Heart right ventricle (tissue), 16 donors: ENCODE measurements at places on chromosomes 5 and 9.
A peak's percentile ranks its signal among the peaks of the same experiment; 100 is the strongest.

- H3K27me3 ChIP-seq = no peaks in the 10 kb centered on the region
- H3K4me1 ChIP-seq = peaks cover 74% of the 10 kb centered on the region
- H3K36me3 ChIP-seq = no peaks in the 10 kb centered on the region
- DNase-seq = peak; percentile 38
- no peak overlapping the region for H3K4me3 ChIP-seq
Measured at GRCh38 chr5:154368041-154368800, 77.6 kb upstream of the SAP30L start.

- H3K27me3 ChIP-seq = no peaks in the 10 kb centered on the region
- H3K36me3 ChIP-seq = no peaks in the 10 kb centered on the region
- peak overlapping the region; percentile 41 for H3K27ac ChIP-seq
- no peak for DNase-seq
- H3K4me1 ChIP-seq = peaks cover 6% of the 10 kb centered on the region
Measured at GRCh38 chr5:171595801-171596231, 176.4 kb downstream of the FGF18 start.

- no peak for DNase-seq
- H3K27ac ChIP-seq = no peak overlapping the region
- no peaks in the 10 kb centered on the region for H3K27me3 ChIP-seq
- no peak overlapping the region for H3K4me3 ChIP-seq
Measured at GRCh38 chr5:169083394-169084018, 217.4 kb downstream of the SLIT3 start.

DNA sequence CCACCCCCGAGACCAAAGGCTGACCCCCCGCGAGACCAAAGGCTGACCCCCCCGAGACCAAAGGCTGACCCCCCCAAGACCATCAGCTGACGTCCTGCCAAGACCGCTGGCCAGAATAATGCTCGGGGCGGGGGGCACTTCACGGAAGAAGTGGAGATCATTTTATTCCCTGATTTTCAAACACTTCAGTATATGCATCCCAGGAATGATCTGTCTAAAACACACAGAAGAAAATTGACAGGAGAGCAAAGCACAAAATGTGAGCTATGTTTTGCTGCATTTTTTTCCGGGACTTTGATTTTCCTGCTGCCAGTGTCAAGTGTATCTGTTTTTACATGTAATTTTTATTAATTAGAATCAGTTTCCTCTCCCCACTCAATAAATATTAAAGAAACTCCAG, 67.1 kb downstream of the ADAMTS2 start:
- no peaks in the 10 kb centered on the region for H3K27me3 ChIP-seq
- no peaks in the 10 kb centered on the region for H3K36me3 ChIP-seq
- H3K27ac ChIP-seq = no peak overlapping the region
- H3K4me3 ChIP-seq = no peak overlapping the region

- H3K27ac ChIP-seq = no peak overlapping the region
- no peaks in the 10 kb centered on the region for H3K27me3 ChIP-seq
- no peak overlapping the region for H3K4me3 ChIP-seq
- no peaks in the 10 kb centered on the region for H3K4me1 ChIP-seq
- DNase-seq = no peak
Measured at GRCh38 chr5:5025774-5026408, 114.2 kb upstream of the ADAMTS16 start.

- no peak overlapping the region for H3K27ac ChIP-seq
- no peak for DNase-seq
- H3K36me3 ChIP-seq = no peaks in the 10 kb centered on the region
- H3K4me1 ChIP-seq = no peaks in the 10 kb centered on the region
- H3K4me3 ChIP-seq = no peak overlapping the region
Measured at GRCh38 chr5:96155147-96155546, 193.5 kb upstream of the ELL2 start.

- H3K27ac ChIP-seq = peak overlapping the region; percentile 2
- peaks cover 37% of the 10 kb centered on the region for H3K27me3 ChIP-seq
- DNase-seq = peak; percentile 37
- H3K36me3 ChIP-seq = no peaks in the 10 kb centered on the region
- peaks cover 13% of the 10 kb centered on the region for H3K4me1 ChIP-seq
- peak overlapping the region; percentile 30 for H3K4me3 ChIP-seq
Measured at GRCh38 chr5:138241688-138242571, 28.8 kb upstream of the CDC23 start.

- DNase-seq = no peak
- H3K36me3 ChIP-seq = no peaks in the 10 kb centered on the region
- H3K27ac ChIP-seq = no peak overlapping the region
- no peaks in the 10 kb centered on the region for H3K4me1 ChIP-seq
Measured at GRCh38 chr5:71816307-71816706, 97.2 kb downstream of the CARTPT start.

DNA sequence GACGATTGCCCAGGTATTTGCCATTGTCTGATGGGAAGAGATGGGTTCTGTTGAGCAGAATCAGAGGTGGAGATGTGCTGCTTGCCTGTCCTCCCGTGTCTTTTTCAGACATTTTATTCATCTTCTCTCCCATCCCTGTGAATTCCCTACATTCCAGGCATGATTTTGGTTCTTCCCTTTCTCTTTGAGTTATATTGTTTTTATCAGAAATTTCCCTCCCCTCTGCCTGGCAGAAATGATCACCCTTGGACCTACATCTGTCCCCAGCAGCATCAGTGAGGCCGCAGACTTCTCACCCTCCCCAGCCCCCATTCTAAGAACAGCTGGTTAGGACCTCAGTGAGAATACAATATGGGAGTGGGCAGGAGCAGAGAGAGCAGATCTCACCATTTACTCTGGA, 640.2 kb downstream of the CCDC171 start:
- H3K4me3 ChIP-seq = no peak overlapping the region
- H3K27ac ChIP-seq = no peak overlapping the region

GRCh38 chr5:81081461-81081835, 121.3 kb downstream of the RASGRF2 start:
- no peaks in the 10 kb centered on the region for H3K27me3 ChIP-seq
- peak overlapping the region; percentile 30 for H3K27ac ChIP-seq
- H3K4me3 ChIP-seq = no peak overlapping the region
- peak; percentile 18 for DNase-seq
- H3K4me1 ChIP-seq = peaks cover 10% of the 10 kb centered on the region

GRCh38 chr9:76729116-76729515, 35.1 kb upstream of the PCA3 start:
- no peak for DNase-seq
- H3K27ac ChIP-seq = no peak overlapping the region
- H3K4me1 ChIP-seq = no peaks in the 10 kb centered on the region
- no peaks in the 10 kb centered on the region for H3K36me3 ChIP-seq
- no peaks in the 10 kb centered on the region for H3K27me3 ChIP-seq

DNA sequence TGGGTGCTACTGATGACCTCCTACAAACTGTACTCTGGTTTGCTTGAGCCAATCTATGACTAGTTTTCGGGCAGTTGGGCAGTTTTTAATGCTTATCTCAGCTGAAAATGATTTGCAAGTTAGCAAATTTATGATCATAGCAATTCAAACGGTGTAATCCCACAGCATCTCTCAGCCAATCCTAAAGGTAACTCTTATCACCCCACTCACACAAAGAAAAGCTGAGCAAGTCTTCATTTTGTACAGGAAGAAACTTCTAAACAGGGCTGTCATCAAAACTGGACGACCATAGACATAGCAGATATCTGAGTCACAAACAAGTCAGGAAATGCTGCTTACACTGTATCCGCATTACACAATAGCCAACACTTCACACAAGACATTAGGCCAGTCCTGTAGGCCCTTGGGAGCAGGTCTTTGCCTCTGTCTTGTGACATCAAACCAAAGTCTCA, 2.6 kb upstream of the ENC1 start:
- DNase-seq = peak; percentile 32
- H3K27ac ChIP-seq = peak overlapping the region; percentile 4
- no peak overlapping the region for H3K4me3 ChIP-seq
- H3K36me3 ChIP-seq = no peaks in the 10 kb centered on the region
- no peaks in the 10 kb centered on the region for H3K27me3 ChIP-seq

DNA sequence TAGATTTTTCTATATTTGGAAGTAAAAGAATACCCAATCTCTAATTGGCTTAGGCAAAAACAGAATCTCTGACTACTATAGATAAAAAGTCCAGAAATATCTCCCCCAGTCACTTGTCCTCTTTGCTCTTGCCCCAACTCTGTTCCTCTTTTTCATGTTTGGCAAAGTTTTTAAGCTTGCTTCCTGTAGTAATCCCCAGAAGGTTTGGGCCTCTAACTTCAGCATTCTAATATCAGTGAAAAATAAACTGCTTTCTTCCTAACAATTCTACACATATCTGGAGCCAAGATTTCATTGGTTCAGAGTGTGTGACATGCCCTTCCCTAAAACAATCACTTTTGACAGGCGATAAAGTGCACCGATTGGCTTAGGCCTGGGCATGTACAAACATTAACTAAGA, 1680.3 kb downstream of the MAT2B start:
- H3K27me3 ChIP-seq = no peaks in the 10 kb centered on the region
- H3K27ac ChIP-seq = no peak overlapping the region
- H3K4me3 ChIP-seq = no peak overlapping the region
- H3K36me3 ChIP-seq = no peaks in the 10 kb centered on the region
- no peak for DNase-seq
- no peaks in the 10 kb centered on the region for H3K4me1 ChIP-seq

DNA sequence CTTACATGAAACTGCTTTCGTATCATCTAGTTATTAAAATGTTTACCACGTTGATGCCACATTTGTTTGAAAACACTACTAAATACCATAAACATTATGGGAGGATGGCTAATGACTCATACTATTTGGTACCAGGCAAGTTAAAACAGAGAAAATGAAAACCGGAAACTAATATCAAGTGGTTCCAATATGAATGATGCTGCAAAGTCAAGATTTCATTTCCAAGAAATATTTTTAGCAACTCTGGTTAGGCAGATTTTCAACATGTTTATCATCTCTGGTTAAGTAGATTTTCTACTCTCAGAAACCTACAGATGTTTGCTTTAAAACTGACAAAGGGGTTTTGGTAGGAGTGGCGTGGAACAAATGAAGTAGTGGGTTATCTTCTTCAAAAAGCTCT, 4.9 kb upstream of the F2R start:
- peaks cover 9% of the 10 kb centered on the region for H3K4me1 ChIP-seq
- H3K27me3 ChIP-seq = peaks cover 11% of the 10 kb centered on the region
- DNase-seq = no peak
- no peaks in the 10 kb centered on the region for H3K36me3 ChIP-seq

GRCh38 chr5:37851305-37851704, 11.5 kb upstream of the GDNF start:
- H3K4me1 ChIP-seq = no peaks in the 10 kb centered on the region
- H3K27me3 ChIP-seq = no peaks in the 10 kb centered on the region
- H3K4me3 ChIP-seq = no peak overlapping the region
- H3K27ac ChIP-seq = no peak overlapping the region
- DNase-seq = no peak

GRCh38 chr5:136174021-136174659, 18.8 kb downstream of the SMIM32 start:
- no peak for DNase-seq
- H3K27ac ChIP-seq = no peak overlapping the region
- H3K27me3 ChIP-seq = no peaks in the 10 kb centered on the region
- H3K4me3 ChIP-seq = no peak overlapping the region

- peaks cover 19% of the 10 kb centered on the region for H3K4me1 ChIP-seq
- no peak overlapping the region for H3K4me3 ChIP-seq
- H3K36me3 ChIP-seq = no peaks in the 10 kb centered on the region
- H3K27ac ChIP-seq = no peak overlapping the region
Measured at GRCh38 chr5:61277781-61278180, 54.3 kb upstream of the ZSWIM6 start.

GRCh38 chr5:158888206-158888605, 211.5 kb downstream of the EBF1 start:
- H3K4me1 ChIP-seq = peaks cover 26% of the 10 kb centered on the region
- no peaks in the 10 kb centered on the region for H3K36me3 ChIP-seq
- DNase-seq = no peak
- H3K27me3 ChIP-seq = no peaks in the 10 kb centered on the region
- H3K27ac ChIP-seq = no peak overlapping the region

DNA sequence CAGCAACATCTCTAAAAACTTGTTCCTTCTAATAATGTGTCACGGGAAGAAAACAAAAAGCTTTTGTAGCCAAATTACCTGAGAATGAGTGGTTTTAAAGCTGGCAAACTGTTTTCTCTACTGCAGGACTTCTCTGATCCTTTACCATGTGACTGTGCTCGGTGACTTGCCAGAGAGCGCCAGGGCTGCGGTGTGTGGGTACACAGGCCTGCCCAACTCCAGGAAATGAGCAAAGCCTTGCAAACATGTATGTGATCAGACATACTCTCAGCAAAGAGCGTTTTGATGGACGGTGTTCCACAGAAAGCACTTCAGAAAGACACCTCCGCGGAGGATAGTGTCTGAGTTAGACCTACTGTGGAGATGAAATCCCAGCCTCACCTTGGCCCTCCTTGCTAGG, 157.3 kb downstream of the SPOCK1 start:
- H3K27ac ChIP-seq = no peak overlapping the region
- DNase-seq = no peak
- no peak overlapping the region for H3K4me3 ChIP-seq
- no peaks in the 10 kb centered on the region for H3K27me3 ChIP-seq
- H3K4me1 ChIP-seq = peaks cover 11% of the 10 kb centered on the region

- peaks cover 4% of the 10 kb centered on the region for H3K4me1 ChIP-seq
- no peaks in the 10 kb centered on the region for H3K27me3 ChIP-seq
- H3K4me3 ChIP-seq = no peak overlapping the region
- H3K36me3 ChIP-seq = no peaks in the 10 kb centered on the region
- H3K27ac ChIP-seq = no peak overlapping the region
Measured at GRCh38 chr9:113636693-113637092, 173.2 kb downstream of the RGS3 start.

- H3K27ac ChIP-seq = no peak overlapping the region
- no peaks in the 10 kb centered on the region for H3K27me3 ChIP-seq
- no peaks in the 10 kb centered on the region for H3K4me1 ChIP-seq
- no peaks in the 10 kb centered on the region for H3K36me3 ChIP-seq
- DNase-seq = no peak
Measured at GRCh38 chr5:146667633-146668272, 151.8 kb upstream of the GPR151 start.

GRCh38 chr5:77266291-77266690, 55.8 kb downstream of the PDE8B start:
- no peak overlapping the region for H3K4me3 ChIP-seq
- DNase-seq = no peak
- H3K4me1 ChIP-seq = no peaks in the 10 kb centered on the region
- no peaks in the 10 kb centered on the region for H3K27me3 ChIP-seq

GRCh38 chr9:23746317-23746716, 79.7 kb downstream of the ELAVL2 start:
- no peaks in the 10 kb centered on the region for H3K36me3 ChIP-seq
- DNase-seq = no peak
- H3K4me3 ChIP-seq = no peak overlapping the region
- no peaks in the 10 kb centered on the region for H3K4me1 ChIP-seq

- H3K4me3 ChIP-seq = peak overlapping the region; percentile 57
- peak; percentile 35 for DNase-seq
- H3K27me3 ChIP-seq = no peaks in the 10 kb centered on the region
- peaks cover 46% of the 10 kb centered on the region for H3K4me1 ChIP-seq
Measured at GRCh38 chr9:137278061-137278701, 655 bp downstream of the TOR4A start.

DNA sequence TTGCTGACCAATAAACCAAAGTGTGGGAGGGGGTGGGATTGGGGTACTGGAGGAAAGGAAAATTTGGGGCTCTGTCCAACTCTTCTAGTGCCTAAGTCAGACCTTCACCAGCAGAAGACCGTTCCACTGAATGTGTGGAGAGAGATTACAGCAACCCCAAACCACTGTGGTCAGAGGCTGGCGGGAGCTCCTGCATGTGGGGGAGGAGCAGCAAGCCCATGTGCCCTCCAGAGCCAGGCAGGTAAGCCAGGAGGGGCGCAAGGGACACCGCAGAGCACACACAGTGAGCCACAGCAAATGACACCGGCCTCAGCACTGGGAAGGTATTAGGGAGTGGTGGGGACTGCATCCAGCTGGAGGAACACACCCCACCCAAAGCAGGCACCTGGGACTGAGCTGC, 62.9 kb downstream of the SMIM23 start:
- peaks cover 24% of the 10 kb centered on the region for H3K4me1 ChIP-seq
- no peak overlapping the region for H3K27ac ChIP-seq
- H3K27me3 ChIP-seq = no peaks in the 10 kb centered on the region
- no peak overlapping the region for H3K4me3 ChIP-seq
